Activated CD4-positive, alpha-beta T cell treated with anti-CD3 and anti-CD28 coated beads, Interleukin-2, Interleukin-6, amounts not matched to agents 100 ng/mL and 50 ng/mL, durations not matched to agents 16 hours and 8 hours (primary cell): ENCODE measurements at places on chromosomes 12 and 14.

- DNase-seq: no peak
Measured at GRCh38 chr12:89392391-89392790, 40.1 kb upstream of the DUSP6 start.

DNA sequence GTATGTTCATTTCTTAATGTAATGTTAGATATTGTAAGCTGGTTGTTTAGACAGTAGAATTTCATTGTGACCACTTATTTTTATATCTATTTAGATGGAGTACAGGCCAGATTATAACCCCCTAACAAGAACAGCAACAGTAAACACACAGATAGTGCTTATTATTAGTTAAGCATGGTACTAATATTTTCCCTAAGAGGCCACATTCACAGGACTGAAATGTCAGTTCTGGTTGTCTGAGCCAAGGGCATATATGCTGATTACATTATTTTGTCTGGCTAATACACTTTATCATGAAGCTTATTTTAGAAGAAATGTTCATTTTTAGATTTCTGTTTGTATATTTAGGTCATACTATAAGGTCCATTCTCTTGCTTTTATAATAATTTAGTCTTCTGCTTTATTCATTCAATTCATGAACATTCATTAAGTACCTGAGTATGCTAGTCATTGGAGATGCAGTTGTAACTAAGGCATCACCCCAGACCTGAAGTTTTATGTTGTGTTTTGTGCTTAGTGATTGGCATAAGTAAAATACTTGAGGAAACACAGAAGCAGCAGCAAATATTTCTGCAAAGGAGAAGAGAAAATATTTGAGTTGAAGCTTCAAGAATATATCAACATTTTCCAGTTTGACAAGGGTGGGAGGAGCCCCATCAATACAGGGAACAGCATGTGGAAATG lies 413.7 kb downstream of the RAD51B start:
- DNase-seq: no peak

DNA sequence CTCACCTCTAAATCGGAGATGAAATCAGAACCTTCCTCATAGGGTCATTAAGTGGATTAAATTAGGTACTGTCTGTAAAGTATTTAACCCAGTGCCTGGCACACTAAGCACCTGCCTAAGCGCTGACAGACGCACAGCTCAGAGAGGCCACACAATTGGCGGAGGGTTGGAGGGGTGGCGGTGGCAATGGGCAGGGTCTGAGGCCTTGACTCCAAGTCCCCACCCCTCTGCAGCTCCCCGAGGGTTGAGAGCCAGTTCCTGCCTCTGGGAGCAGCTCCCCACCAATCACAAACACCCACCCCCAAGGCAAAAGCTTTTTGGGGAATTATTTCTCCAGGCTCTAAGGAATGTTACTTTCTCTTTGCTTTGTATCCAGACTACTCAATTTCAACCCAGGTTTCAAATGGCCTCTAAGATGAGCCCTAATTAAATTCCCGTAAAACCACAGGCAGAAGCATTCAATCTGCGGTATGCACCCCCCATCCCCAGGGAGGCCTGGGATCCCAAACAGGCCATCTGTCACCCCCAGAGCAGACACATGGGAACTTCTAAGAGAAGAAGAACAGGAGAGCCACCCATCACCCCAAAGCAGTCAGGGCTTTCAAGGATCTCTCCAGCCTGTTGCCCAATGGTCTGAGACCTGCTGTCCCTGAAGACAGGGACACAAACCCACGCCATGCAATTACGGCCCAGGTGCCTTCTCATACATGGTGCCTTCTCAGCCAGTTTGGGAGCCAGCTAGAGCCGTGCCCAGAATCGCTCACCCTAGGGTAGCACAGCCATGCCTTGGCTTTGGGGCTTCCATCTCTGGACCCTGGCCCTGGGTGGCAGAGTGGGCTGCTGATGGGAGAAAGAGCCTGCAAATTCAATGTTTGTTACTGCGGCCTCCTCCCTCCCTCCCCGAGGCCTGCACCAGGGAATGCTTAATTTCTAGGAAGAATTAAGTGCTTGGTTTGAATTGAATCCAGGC lies 66.1 kb downstream of the CHGA start:
- DNase-seq: no peak

DNA sequence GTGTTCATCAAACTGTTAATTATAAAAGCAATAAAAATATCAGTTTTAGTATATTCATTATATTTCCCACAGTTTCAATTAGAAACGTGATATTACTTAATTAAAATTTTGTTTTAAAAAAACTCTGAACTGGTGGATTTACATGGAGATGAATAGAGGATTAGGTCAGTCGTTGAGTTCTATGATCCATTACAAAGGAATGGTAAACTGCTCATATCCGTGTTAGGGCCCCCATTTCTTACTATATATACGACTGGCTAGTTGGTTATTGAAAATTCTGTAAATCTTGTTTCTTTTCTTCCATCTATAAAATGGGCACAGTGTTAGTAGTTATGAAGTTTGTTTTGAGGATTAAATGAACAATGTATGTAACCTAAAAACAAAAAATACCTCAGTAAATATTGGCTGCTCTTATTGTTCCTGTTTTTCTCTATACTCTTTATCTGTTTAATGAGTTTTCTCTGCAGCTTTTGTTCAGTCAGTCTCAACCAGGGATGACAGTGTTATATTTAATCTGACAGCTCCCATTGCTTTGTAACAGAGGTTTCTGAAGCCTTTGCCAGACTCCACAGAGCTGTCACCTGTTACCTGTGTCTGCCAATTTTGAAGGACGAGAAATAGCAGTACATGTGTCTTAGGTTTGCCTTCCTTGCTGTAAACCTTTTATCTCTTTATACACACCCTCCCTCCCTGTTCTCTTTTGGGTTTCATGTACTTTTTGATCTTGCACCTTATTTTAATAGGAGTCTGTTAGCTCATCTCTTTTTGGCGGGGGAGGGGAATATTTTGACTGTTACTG lies 41.5 kb downstream of the FRS2 start:
- DNase-seq: no peak

DNA sequence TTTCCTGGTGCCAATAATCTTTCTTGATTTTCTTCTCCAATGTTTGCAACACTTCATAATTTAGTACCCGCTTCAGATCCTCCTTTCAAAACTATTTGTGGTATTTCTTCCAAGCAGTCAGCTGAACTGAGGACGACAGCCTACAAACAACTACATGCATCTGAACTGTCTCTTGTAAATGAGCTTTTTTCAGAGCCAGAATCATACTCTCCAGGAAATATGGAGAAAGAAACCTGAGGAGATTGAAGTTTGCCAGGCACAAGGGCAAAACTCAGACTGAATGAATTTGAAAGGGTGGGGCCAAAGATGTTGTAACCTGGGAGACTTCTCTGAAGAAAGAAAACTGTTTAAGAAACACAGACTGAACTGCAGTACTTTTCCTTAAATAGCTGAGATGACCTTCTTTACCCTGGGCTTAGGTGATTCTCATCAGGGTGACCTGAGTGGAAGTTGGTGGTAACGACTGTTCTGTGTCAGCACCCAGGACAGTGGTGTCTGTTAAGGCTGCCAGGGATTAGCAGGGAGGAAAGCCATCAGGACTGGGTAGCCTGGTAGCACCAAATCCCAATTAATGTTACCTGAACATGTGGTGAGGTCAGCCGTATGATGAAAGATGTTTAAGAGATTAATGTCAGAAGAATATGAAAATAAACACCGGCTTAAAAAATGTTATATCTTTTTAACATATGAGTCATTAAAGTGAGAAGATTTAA lies 95.0 kb downstream of the TGFB3 start:
- DNase-seq: no peak
